Esophagus squamous epithelium (tissue), 5 donors: ENCODE measurements at places on chromosomes 16 and 17.

- H3K36me3 ChIP-seq: peaks cover 17% of the 10 kb centered on the region
- H3K27me3 ChIP-seq: no peaks in the 10 kb centered on the region
- peak overlapping the region; percentile 66 for H3K27ac ChIP-seq
- no peak for DNase-seq
- H3K4me3 ChIP-seq: no peak overlapping the region
Observed at GRCh38 chr17:65548269-65548969, 13.0 kb downstream of the AXIN2 start.

- peaks cover 34% of the 10 kb centered on the region for H3K4me1 ChIP-seq
- no peak for DNase-seq
- H3K4me3 ChIP-seq: no peak overlapping the region
- H3K27ac ChIP-seq: no peak overlapping the region
Observed at GRCh38 chr17:56172517-56172982, 19.3 kb downstream of the ANKFN1 start.

DNA sequence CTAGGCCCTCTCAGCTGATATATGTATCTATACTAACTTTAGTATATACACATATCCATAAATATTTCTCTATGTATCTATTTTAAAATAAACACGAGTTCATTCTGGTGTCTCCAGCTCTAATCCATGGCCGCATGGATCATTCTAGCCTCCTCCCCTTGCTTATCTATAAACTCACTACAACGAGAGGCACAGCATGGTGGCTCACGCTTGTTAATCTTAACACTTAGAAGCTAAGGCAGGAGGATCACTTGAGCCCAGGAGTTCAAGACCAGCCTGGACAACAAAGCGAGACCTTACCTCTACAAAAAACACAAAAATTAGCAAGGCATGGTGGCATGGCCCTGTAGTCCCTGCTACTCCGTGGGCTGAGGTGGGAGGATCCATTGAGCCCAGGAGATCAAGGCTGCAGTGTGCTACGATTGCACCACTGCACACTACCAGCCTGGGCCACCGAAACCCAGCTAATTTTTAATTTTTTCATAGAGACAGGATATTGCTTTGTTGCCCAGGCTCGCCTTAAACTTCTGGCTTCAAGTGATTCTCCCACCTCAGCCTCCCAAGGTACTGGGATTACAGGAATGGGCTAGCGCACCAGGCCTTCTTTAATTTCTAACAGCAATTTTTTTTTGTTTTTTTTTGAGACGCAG, 3.9 kb upstream of the ZNF207 start:
- no peaks in the 10 kb centered on the region for H3K27me3 ChIP-seq
- no peak for DNase-seq
- H3K4me3 ChIP-seq: no peak overlapping the region
- no peaks in the 10 kb centered on the region for H3K36me3 ChIP-seq
- peaks cover 30% of the 10 kb centered on the region for H3K4me1 ChIP-seq

- peak overlapping the region; percentile 59 for H3K4me3 ChIP-seq
- H3K36me3 ChIP-seq: peaks cover 13% of the 10 kb centered on the region
- H3K27ac ChIP-seq: peak overlapping the region; percentile 85
- H3K27me3 ChIP-seq: peaks cover 85% of the 10 kb centered on the region
- no peak for DNase-seq
Observed at GRCh38 chr17:79792984-79793923, 3.6 kb downstream of the CBX8 start.

DNA sequence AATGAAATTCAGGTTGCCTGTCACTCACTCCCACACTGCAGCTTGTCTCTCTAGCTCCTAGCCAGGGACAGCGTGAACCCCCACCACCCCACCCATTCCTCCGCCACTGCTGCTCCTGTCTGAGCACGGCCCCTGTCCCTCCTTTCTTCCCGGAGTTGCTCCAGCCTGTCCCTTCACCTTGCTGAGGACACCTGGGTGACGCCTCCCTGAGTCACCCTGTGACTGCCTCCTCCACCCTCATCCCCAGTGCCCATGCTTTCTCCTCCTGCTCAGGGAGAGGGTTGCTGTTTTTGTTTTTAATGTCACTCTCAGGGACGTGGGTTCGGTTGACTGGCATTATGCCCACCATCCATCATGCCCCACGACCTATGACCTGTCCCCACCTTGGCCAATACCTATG, 25.8 kb upstream of the NAT9 start:
- DNase-seq: no peak
- no peaks in the 10 kb centered on the region for H3K4me1 ChIP-seq
- H3K36me3 ChIP-seq: peaks cover 10% of the 10 kb centered on the region
- no peak overlapping the region for H3K27ac ChIP-seq

DNA sequence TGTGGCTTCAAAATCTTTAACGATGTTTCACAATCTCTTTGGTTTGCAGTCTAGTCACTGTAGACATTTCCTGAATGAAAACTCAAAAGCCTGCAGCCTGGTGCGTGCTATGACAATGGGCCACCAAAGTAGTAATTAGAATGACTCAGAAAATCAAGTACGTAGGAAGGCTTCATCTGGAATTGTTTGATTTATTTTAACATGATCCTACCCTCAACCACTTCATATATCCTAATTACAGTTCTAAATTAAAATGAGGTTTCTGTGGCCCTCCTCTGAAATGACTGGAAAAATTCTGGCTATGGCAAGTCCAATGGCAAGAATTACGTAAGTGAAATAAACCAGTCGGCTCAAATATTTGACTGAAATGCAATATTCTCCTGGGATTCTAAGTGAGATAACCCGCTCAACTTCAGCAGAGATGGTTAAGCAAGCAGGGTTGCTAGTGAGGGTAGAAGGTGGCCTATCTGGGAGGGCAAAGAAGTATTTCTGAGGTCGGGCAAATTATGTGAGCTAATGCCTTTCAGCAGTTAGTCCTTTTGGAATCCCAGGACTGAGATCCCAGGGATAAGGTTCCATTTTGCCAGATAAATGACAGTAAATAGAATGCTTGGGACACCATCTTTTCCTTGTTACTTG, 145.6 kb upstream of the MYOCD start:
- peaks cover 6% of the 10 kb centered on the region for H3K4me1 ChIP-seq
- DNase-seq: no peak
- H3K27ac ChIP-seq: no peak overlapping the region
- no peaks in the 10 kb centered on the region for H3K36me3 ChIP-seq
